ENCODE measurements at places on chromosomes 4 and X.

DNA sequence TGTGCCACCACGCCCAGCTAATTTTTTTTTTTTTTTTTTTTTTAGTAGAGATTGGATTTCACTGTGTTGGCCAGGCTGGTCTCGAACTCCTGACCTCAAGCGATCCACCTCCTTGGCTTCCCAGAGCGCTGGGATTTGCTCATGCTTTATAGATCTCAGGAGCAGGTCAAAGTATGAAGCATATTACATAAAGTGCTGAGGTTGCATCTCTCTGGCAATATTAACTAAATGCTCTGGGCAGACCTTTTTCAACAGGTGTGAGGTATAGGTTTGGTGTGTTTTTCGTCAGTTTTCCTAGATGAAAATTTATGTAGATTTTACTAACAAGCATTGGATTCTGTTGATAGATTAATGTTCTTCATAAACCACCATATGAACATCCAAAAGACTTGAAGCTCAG is 19.3 kb upstream of the GCNA start:
- no peak for DNase-seq

- DNase-seq, result no peak
These were observed 170.3 kb downstream of the EFHC2 start for GRCh38 chrX:44173219-44173618.

DNA sequence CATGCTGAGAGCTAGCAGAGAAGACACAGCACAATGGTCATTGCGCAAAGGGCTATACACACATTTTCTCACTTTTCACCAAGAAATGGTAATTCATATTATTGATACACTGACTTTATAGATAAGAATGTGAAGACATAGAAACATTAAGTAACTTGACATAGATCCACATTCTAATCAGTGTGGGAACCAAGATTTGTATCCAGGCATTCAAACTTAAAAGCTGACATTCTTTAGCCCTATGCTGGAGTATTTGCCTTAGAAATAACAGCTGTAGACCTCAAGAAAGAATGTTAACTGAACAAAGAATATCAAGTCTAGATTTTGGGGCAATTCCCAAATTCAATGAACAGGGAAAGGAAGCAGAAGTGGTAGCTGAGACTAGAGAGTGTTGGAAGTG is 384.8 kb downstream of the IL15 start:
- DNase-seq, result no peak

DNA sequence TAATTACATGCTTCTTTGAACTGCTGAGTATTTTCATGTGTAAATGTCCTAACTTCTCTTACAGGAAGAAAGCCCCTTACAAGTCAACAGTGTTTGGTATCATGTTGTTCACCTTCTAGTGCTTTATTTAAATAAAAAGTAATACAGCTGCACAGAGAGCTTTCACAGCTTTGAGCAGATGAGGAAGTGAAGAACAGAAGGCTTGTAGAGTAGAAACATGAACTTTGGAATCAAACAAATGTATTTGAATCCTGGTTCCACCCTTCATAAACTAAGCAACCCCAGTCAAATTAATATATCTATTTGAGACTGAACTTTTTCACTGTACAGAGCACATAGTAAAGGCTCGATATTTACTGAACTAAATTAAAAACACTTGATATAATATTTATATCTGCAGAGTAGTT is 120.5 kb downstream of the CAMK2D start:
- DNase-seq, result no peak

GRCh38 chrX:118497180-118497818 is 1.7 kb downstream of the DOCK11 start:
- no peak for DNase-seq

GRCh38 chr4:129346734-129347133 is 250.8 kb downstream of the C4orf33 start:
- DNase-seq, result no peak

DNA sequence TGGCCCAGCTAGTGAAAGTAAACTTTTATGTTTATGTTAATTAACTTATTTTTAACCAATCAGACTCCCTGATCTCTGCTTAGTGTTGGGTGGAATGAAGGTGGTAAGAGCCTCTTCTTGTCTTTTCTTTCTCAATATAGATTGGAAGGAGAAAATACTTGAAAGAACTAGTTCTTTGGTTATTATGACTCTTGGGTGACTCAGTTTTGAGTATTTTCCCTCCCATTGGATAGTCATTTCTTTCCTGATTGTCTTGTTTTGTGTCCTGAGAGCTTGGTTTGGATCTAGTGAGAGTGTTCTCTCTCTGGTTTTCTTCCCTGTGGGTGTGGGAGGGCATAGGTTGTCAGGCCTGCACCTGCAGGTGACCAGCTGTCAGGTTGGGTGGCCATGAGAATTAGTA is 172.0 kb upstream of the GLRA2 start:
- DNase-seq, result no peak

GRCh38 chrX:80432441-80432840 is 12.2 kb downstream of the TENT5D start:
- no peak for DNase-seq

- no peak for DNase-seq
These were observed 115.8 kb upstream of the INPP4B start for GRCh38 chr4:142961866-142962265.

GRCh38 chr4:174864031-174864430 is 35.0 kb upstream of the GLRA3 start:
- DNase-seq, result no peak

DNA sequence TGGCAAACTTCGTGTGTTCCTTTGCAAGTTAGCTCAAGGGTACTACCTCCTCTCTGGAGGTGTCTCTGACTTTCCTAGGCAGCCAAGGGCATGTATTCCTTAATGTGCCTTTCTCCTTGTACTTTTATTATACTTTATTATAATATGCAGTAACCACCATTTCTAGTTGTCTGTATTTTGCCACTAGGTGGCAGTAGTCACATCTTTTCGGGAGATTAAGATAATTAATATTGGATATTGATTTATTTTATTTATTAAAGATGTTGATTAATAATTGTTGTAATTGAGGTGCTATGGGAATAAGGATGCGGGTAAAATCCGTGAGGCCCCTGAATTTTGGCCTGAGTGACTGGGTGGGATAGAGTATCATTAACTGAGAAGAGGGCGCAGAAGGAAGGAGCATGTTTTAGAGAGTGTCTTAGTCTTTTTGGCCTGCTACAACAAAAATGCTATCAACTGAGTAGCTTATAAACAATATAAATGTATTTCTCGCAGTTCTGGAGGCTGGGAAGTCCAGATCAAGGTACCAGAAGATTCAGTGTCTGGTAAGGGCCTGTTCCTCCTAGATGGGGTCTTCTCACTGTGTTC is 153.3 kb downstream of the TMEM164 start:
- DNase-seq, result no peak

GRCh38 chrX:67601771-67602170 is 58.0 kb downstream of the AR start:
- no peak for DNase-seq

DNA sequence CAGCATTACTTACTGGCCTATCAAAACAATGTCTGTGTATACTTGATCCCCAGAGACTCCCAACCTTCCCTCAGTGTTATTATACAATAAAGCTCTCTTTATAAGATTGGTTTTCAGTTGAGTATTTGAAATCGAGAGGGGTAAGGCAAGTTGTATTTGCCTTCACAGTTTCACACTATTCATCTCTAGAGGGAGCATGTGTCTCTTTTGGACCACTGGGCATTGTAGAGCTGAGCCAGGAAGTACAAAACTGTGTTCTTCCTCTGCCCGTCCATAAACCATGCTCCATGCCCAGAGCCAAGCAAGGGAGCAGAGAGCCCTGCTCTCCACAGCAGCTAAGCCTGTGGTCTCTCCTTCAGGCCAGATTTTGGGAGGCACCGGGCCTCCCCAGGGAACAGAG is 61.5 kb upstream of the HHIP start:
- no peak for DNase-seq
